Stimulated activated CD4-positive, alpha-beta T cell treated with anti-CD3 and anti-CD28 coated beads, Interleukin-12 subunit alpha, Interleukin-12 subunit beta, amount 100 ng/mL, for 4 hours (primary cell): ENCODE measurements at places on chromosomes 16 and 17.

- DNase-seq = no peak
Measured at GRCh38 chr16:88924834-88925539, 52.0 kb downstream of the CBFA2T3 start.

- DNase-seq = no peak
Measured at GRCh38 chr17:69869667-69870066, 205.4 kb upstream of the KCNJ16 start.

GRCh38 chr17:6108382-6108781 is 38.2 kb downstream of the WSCD1 start:
- no peak for DNase-seq

- DNase-seq = peak; percentile 77
Measured at GRCh38 chr17:75012346-75013091, at the start of gene MRPL58. MRPL58 (plus strand) TSS chr17:75012670; CDS start chr17:75012687, 17 bp downstream.

DNA sequence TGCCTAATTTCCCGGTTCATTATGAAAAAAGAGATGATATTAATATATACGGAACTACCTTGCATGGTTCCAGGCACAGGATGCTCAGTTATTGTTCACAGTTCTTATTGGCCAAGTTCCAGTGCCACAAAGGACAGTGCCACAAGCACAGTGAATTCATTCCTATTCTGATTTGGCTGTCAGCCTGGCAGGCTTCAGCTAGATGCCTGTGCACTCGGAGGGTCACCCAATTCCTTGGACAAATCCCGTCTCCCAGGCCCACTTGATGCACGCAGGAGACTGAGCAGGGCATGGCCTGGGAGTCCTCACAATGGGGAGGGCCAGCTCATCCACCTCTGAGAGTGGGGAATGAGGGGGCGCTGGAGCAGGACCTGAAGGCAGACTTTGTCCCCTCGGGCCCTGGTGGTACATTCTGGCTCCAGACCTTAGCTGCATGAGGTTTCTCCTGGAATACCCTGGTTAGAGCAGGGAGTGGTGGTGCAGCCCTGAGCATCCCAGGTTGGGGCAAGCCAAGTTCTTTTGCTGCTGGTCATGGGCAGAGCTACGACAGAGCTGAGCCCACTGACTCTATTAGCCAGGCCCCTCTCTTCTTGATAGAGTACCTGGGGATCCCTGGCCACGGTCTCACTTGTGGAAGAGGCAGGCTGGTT is 41.4 kb downstream of the MIS12 start:
- no peak for DNase-seq

DNA sequence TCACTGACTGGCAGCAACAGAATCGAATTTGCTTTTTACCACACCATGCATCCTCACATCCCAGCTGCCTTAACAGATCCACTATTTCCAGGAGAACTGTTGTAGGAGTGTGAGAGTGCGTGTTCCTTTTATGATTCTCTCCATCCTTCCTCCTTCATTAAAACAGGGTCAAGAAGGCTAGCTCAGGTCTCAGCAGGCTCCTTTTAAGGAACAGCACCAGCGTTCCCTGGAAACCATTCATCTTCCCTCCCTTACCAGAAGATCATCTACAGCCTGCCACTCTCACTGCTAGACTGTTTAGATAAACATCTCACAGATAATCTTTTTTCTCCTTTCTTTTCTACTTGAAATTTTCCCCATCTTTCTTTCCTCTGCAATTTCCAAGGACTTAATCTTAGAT is 1531.9 kb upstream of the CDH8 start:
- DNase-seq = no peak

GRCh38 chr17:50887705-50888245 is 21.6 kb upstream of the TOB1 start:
- DNase-seq = no peak

DNA sequence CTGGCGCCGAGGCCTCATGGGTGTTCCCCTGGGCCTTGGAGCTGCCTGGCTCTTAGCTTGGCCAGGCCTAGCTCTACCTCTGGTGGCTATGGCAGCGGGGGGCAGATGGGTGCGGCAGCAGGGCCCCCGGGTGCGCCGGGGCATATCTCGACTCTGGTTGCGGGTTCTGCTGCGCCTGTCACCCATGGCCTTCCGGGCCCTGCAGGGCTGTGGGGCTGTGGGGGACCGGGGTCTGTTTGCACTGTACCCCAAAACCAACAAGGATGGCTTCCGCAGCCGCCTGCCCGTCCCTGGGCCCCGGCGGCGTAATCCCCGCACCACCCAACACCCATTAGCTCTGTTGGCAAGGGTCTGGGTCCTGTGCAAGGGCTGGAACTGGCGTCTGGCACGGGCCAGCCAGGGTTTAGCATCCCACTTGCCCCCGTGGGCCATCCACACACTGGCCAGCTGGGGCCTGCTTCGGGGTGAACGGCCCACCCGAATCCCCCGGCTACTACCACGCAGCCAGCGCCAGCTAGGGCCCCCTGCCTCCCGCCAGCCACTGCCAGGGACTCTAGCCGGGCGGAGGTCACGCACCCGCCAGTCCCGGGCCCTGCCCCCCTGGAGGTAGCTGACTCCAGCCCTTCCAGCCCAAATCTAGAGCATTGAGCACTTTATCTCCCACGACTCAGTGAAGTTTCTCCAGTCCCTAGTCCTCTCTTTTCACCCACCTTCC is 7.9 kb downstream of the HIRIP3 start:
- no peak for DNase-seq

- DNase-seq = no peak
Measured at GRCh38 chr16:72875291-72876031, 172.5 kb downstream of the ZFHX3 start.

DNA sequence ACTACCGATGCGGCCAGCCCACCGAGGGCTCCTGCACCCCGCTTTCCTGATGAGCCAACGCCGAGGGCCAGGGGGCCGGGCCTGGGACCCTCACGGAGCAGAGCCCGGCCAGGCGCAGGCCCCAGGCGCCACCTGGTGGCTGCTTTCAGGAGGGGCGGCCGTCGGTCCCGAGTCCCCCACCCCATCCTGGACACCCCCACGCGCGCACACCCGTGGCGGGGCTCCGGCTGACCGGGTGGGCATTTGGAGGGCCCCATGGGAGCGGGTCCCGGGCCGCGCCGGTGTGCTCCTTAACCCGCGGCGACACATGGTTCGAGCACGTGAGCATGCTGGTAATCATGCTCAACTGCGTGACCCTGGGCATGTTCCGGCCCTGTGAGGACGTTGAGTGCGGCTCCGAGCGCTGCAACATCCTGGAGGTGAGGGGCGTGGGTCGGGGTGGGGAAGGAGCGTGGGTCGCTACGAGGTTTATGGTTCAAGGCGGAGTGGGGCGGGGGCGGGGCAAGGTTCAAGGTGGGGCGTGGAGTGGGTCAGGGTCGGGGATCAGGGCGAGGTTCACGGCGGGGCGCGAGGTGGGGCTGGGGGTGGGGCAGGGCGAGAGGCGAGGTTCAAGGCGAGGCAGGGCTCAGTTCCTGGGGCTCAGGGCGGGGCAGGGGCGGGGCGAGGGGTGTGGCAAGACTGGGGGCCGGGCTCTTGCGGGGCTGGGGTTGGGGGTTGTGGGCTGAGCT is 30.2 kb downstream of the TPSG1 start:
- peak; percentile 25 for DNase-seq

DNA sequence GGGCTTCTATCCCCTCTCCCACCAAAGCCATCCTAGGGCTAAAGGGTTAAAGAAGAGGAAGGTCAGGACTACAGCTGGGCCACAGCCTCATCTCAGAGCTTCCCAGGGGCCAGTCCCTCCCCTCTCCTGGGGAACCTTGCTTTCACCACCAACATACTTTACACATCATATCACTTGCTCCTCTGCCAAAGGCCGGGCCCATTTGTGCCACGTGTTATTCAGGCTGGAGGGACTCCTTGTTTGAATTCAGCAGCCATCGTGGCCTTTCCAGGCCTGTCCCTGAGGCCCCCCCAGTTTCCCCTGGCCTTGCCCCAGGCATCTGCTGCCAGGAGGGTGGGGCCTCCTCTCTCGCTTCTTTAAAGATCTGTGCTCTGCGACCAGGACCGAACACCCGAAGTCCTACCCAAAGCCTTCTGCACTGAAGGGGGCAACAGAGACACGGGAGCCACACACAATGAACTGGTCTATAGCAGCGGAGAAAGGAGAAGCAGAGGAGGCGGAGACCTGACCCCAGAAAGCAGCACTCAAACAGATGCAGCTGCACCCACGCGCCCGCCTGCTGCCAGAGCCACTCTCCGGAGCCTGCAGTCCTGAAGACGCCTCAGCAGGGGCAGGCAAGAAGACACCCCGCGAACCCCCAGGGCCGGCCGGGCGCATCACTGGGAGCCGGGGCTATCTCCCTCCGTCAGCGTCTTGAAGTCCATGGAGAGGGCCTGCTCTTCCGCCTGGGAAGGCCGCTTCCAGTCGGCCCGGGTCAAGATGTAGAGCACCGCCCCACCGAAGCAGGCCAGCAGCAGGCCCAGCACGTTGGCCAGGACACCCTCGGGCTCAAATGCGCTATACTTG is 12.1 kb downstream of the CYB561 start:
- no peak for DNase-seq

DNA sequence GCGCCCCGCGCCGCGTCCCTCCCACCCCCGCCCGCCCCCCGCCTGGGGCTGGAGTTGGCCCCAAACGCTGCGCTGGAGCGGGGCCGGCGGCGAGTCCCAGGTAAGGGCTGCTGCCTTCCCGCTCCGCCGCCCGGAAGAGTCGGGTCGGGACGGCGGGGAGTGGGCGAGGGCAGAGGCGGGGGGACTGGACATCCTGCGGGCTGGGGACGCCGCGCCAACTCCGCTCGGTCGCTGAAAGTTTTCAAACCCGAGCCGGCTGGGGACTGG is 469 bp downstream of the GPRC5C start:
- no peak for DNase-seq

GRCh38 chr16:25691519-25692091 is at the start of gene HS3ST4:
HS3ST4 (plus strand) TSS chr16:25691959.
- DNase-seq = no peak
